Effector CD8-positive, alpha-beta T cell (primary cell): ENCODE measurements at places on chromosomes 2 and 18.

DNA sequence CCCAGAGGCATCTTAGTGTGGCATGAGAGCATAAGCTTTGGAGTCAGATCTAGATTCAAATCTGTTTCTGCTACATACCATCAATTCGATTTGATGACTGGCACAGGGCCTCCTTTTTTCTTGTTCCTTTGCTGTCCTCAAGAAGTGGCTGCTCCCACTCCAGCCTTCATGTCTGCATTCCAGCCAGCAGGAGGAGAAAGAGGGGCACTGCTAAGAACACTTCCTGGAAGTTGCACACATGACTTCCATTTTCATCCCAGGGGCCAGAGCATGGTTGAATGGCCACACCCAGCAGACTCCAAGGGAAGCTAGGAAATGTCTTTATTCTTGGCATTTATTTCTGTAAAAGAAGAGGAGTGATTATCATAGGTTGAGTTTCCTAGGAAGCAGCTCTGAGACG lies 50.4 kb downstream of the EML6 start:
- no peak for DNase-seq

- DNase-seq: no peak
Measured at GRCh38 chr18:60862988-60863387, 470.2 kb upstream of the CDH20 start.

DNA sequence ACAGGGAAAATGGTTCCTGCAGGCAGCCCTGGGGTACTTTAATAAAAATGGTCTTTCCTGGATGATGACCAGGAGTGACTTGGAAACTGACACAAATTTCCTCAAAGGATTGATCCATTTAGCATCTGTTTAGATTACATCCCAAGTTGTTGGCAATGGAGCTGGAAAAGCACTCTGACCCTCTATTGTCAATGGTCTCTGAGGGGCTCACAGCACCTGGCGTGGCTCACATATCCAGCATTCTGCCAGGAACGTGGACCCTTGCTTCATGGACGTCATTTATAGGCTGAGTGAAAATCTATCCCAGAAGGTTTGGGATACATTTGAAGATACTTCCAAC lies 43.8 kb downstream of the SERTAD2 start:
- DNase-seq: no peak

DNA sequence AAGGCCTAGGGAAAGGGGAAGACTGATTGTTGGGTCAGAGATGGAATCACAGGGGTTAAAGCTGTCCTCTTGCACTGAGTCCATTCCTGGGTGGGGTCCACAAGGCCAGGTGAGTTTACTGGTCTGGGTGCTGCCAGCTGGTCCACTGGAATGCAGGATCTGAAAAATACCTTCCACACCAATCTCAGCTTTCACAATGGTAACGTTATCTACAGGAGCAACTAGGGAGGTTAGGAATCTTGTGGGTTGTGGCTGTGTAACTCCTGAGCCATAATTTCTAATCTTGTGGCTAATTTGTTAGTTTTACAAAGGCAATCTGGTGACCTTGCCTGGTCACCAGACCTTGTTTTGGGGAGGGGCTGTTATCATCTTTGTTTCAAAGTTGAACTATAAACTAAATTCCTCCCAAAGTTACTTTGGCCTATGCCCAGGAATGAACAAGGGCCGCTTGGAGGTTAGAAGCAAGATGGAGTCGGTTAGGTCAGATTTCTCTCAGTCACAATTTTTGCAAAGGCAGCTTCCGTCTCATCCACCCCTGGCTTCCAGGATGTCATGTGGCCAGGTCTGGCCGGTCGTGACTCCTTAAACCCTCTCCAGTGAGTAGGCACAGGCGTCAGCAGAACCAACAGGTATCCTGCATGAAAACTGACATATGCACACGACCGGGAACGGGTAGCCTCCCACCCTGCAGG lies 123.3 kb upstream of the SH3BP4 start:
- no peak for DNase-seq

- no peak for DNase-seq
Measured at GRCh38 chr2:62186156-62186905, 9.6 kb upstream of the B3GNT2 start.

DNA sequence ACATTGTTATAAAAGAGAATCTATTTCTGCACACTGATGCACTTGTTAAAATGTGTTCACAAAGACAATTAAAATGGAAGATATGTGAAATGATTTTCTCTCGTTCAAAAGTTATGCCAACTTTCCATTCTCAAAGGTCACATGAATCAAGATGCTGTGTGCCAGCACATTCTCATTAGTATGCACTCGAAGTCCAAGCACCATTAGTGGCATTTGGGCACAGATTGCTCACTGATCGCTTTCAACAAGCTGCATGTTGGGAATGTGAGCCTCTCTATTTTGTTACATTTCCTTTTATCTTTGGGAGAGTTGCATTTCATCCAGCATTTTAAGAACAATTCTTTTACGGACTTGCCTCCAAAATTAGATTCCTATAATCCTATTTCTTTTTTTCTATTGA lies 398.9 kb downstream of the FBXO15 start:
- DNase-seq: no peak

DNA sequence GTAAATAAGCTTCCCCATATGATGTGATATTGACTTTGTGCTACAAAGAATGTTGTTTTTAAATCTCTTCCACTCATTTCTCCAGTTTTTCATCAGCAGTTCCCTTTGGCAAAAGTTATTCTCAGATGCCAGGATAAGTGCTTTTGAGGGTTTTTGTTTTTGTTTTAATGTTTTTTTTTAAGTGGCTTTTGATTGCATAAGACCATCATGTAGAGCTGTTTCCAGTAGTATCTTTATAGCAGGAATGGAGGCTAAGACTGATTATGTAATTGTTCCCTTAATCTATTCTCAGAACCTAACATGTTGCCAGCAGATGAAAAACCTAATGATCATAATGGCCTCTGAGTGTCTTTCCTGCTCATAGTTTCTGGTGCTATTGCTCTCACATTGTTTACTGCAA lies 77.9 kb downstream of the CABLES1 start:
- DNase-seq: no peak

DNA sequence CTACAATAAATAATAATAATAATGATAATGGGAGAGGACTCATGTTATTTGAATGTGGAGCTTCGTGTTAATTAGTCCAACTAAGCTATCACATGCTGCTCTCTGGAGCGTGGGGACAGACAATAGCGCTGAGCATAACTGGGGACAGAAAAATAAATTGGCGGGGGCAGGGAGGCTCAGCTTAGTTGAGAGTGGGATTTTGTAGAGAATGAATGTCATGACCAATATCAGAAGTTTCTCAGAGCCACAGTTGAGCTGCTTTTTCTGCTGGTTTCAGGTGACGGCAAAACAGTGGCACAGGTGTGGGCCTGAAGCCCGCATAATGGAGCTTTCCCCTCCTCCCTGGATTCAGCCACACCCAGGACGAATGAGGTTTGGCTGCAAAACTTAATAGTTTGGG lies 111.1 kb upstream of the CAB39 start:
- DNase-seq: no peak
